Jurkat, Clone E6-1 (cell line): ENCODE measurements at places on chromosomes 6 and 20.

- no peak for DNase-seq
These were observed 100.5 kb upstream of the QKI start for GRCh38 chr6:163313981-163314380.

GRCh38 chr6:23797041-23797440 lies 329.0 kb upstream of the NRSN1 start:
- DNase-seq = no peak

DNA sequence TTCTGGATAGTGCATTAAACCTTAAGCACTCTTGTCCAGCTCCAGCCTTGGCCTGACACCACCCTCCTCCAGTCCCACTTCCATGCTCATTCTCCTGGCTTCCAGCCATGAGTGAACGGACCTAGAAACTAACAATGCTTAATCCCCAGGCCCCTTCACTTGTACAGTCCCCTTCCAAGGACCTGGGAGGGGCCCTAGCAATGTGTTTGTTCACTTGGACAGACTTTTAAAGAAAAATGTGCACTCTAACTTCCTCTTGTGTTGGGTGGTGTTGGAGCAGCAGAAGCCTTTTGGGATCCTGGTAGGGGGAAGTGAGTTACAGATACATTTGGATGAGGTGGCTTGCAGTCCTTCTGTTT lies 48.9 kb upstream of the CCN6 start:
- no peak for DNase-seq

DNA sequence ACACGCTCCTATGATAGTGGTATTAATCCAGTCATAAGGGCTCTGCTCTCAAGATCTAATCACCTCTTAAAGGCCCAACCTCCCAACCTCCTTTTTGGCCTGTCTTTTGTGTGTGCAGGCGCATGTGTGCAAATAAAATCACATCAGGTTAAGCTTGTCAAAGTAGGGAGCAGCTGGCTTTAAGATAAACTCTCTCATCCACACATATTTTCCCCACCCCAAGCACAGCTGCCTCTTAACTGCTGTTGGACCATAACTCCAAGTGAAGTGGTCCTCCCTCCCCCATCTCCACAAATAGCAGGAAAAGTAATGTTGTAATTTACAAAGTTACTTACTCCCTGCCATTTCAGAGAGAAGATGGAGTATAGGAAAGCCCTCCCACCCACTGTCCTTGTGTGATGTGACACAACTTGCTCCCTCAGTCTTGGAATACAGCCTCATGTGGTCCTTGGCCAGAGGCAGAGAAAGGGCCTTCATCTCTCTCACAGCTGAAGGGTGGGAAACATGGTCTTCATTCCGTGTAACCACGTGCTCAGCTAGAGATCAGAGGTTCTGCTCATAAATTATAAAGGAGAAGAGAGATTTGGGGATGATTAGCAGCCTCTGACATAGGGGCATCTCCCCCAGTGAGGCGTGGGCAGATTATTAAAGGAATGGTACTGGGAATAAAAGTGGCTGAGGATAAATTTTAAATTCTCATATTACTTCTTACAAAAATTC lies 74.8 kb upstream of the TPD52L1 start:
- DNase-seq = no peak
